ENCODE measurements at places on chromosomes 1 and 21.

GRCh38 chr1:64901663-64902062 lies 64.7 kb downstream of the JAK1 start:
- no peak for DNase-seq

- peak; percentile 45 for DNase-seq
These were observed 16.8 kb downstream of the DUSP10 start for GRCh38 chr1:221724931-221725605.

GRCh38 chr1:119448127-119448511 lies 33.2 kb downstream of the HSD3B2 start:
- no peak for DNase-seq

GRCh38 chr1:151568626-151569088 lies 28.5 kb downstream of the TUFT1 start:
- DNase-seq: no peak

DNA sequence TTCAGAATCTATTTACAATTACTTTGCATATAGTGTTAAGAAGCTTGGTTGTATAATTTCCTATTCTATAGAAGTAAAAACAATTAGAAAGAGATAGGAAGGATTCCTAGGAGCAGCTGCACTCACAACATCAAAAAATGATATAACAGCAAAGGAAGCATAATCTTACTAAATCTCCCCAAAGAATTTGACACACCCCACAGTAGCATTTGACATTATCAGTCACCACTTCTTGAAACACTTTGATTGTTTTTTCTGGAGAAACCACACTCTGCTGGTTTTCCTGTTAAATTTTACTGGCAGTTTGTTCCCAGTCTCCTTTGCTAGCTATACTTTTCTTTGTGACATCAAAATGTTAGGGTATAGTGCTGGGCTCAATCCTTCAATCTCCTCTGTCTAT lies 100.8 kb upstream of the KIAA1614 start:
- peak; percentile 2 for DNase-seq

DNA sequence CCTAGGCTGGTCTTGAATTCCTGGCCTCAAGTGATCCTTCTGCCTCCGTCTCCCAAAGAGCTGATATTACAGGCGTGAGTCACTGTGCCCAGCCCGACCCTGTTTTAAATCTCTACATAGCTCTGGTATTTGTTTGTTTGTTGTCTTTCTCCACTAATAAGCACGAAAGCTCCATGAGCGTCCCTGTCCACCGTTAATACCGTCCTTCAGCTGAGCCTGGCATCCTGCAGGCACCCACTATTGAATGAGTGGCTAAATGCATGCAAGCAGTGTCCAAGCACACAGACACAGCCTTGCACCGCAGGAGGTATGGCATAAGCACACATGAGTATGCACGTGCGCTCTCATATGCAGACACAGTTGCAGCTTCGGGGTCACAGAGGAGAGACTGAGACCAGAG lies 4.5 kb upstream of the COL16A1 start:
- DNase-seq: peak; percentile 49

DNA sequence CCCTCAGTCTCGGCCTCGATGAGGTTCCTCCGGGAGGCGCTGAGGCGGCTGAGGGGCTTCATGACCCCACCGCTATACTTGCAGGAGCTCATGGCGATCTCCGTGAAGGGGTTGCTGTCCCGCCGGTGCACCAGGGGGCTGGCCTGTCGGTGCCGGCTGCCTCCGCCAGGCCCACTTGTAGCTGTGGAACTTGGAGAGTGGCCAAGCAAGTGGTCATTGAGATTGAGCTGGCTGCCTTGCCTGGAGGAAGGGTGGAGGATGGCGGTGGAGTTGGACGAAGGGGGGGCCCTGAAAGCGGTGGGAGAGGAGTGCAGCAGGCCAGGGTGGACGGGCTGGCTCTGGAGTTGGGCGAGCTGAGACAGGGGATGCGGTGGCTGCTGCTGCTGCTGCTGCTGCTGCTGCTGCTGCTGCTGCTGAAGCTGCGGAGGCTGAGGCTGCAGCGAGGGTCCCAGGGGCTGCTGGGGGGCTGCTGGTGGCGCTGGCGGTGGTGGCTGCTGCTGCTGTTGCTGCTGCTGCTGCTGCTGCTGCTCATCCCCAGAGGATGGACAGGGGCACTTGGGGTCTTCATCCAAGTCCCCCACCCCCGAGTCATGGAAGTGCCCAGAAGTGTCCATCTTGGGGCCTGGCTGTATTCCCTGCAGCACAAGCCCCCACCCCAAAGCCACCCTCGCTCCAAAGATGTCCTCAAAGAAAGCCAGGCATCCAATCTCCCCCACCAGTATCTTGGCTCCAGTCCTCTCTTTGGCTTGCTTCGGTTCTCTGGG lies 548 bp downstream of the KCNN3 start:
- DNase-seq: peak; percentile 42

DNA sequence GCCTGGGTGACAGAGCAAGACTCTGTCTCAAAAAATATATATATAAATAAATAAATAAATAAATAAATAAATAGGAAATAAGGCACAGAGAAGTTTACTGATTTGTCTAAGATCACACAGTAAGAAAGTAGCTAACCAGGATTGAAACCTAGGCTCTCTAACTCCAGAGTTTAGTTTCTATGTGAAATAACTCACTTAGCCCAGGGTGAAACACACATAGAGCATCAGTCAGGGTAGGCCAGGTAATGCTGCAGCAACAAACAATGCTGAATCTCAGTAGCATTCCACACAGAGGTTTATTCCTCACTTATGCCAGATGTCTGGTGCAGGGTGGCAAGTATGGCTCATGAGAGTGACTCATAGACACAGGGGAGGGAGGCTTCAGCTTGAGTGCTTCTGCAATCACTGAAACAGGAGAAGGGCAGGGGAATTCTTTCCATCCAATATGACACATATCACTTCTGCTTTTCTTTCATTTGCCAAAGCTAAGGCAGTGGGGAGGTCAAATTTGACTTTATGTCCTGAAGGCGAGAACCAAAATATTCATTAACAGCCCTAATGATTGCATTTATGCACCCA lies 37.1 kb upstream of the KANK4 start:
- peak; percentile 90 for DNase-seq

- no peak for DNase-seq
These were observed 69.5 kb upstream of the CLDN14 start for GRCh38 chr21:36549470-36549869.

DNA sequence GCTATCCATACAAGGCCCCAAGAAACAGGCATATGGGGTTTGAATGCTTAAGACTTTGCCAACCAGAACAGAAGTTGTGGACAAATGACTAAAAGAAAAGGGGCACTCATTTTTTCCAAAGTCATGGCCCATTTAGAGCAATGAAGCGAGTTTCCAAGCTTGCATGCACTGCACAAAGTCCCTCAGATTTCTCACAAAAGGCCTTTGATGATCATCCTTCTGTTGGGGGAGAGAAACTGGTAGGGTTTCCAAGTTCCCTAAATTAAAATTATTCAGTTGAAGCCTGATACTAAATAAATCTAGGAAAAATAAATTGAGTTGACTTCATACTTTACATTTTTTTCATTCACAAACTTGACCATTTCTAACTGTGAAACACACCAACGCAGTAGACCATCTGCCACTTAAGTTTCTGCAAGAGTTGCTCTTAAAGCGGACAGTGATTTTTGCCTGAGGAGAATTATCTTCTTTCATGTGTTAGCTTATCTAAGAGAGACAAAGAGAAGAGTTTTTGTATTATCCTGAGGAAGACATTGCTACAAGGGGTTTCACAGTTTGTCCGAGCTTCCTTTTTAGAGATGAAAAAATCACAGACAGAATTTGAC lies 139.2 kb downstream of the SEC16B start:
- no peak for DNase-seq

- DNase-seq: no peak
These were observed 11.2 kb downstream of the RPL5 start for GRCh38 chr1:92843046-92843423.

GRCh38 chr1:62294261-62294660 lies 25.0 kb downstream of the KANK4 start:
- no peak for DNase-seq

- no peak for DNase-seq
These were observed 6.3 kb downstream of the HPCA start for GRCh38 chr1:32892368-32893197.

DNA sequence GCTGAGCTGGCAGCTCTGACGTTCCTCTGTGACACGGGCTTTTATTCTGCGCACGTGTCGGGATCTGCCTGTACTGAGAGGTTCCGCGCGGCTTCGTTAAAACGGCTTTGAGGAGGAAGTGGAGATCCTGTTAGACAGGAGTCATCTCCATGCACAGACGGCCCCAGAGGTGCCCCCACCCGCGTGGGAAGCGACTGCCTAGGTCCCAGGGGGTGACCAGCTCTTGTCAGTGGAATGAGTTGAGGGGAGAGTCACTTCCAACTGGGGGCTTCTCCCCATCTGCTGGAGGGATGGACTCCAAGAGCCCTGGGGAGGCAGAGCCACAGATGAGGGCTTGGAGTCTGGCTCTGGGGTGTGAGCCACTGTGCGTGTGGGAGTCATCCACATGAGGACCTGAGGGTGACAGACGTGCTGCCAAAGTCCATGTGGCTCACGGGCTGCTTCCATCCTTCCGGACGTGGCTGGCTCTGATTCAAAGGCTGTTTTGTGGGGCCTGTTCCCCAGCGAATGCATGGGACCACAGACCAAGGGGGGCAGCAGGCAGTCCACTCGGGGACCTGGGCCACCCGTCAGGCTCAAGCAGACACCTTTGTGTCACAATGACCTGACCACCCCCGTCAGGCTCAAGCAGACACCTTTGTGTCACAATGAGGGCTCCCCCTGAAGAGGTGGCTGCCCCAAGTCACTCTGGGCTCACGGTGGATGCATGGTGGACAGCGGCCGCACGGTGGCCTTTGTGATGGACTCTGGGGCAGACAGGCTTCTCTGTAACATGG lies 26.8 kb downstream of the PTTG1IP start:
- peak; percentile 9 for DNase-seq

GRCh38 chr1:87961992-87962391 lies 633.3 kb downstream of the LMO4 start:
- DNase-seq: no peak

- no peak for DNase-seq
These were observed 69.1 kb downstream of the SMYD3 start for GRCh38 chr1:246437961-246438360.

GRCh38 chr1:160402001-160402795 lies 1.8 kb downstream of the VANGL2 start:
- no peak for DNase-seq

DNA sequence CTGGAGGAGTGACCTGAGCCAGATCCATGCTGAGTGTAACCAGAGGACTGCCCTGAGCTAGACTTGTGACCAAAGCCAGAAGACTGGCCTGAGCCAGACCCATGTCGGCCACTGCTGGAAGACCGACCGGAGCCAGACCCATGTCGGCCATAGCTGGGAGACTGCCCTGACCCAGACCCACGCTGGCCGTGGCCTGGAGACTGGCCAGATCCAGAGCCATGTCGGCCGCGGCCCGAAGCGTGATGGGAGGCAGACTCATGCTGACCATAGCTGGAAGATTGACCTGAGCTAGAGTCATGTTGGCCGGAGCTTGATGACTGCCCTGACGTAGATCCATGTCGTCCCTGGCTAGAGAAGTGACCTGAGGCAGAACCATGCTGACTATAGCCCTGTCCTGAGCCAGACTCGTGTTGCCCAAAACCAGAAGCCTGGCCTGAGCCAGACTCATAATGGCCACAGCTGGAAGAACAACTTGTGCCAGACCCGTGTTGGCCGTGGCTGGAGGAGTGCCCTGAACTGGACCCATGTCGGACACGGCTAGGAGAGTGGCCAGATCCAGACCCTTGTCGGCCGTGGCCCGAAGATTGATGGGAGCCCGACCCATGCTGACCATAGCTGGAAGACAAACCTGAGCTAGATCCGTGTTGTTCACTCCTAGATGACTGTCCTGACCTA lies 5.1 kb downstream of the HRNR start:
- DNase-seq: no peak

DNA sequence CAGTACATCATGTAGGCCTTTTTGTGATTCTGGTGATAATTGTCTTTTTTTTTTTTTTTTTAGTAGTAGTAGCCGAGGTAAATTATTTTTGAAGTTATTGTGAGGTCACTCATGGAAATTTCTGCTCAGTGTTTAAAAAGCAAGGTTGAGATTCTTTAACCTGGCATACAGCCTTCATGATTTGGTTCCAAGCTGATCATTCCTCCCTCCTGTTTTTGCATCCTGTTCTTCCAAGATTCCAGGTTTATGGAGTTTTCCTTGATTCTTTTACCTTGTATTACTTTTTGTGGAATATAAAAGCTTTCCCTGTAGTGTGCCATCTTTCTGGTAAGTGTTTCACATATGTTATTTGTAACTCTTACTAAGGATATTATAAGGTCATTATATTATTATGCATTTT lies 9.1 kb downstream of the ZFYVE9 start:
- DNase-seq: no peak

DNA sequence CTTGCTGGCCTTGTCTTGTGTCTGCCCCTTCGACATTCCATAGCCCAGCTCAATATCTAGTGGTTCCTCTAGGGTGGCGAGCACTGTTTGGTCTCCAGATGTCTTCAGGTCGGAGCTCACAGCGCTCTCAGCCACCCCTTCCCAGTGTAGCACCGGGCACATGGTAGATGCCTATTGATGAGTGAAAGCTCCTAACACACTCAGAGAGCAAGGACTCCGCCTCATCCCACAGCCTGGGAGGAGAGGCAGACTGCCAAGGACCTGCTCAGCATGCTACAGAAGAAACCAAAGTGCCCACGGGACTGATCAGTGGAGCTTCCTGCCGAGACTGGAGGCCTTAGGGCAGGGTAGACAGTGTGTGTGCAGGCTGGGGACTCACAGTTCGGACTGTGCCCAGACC lies 10.9 kb downstream of the PCSK9 start:
- DNase-seq: peak; percentile 52

DNA sequence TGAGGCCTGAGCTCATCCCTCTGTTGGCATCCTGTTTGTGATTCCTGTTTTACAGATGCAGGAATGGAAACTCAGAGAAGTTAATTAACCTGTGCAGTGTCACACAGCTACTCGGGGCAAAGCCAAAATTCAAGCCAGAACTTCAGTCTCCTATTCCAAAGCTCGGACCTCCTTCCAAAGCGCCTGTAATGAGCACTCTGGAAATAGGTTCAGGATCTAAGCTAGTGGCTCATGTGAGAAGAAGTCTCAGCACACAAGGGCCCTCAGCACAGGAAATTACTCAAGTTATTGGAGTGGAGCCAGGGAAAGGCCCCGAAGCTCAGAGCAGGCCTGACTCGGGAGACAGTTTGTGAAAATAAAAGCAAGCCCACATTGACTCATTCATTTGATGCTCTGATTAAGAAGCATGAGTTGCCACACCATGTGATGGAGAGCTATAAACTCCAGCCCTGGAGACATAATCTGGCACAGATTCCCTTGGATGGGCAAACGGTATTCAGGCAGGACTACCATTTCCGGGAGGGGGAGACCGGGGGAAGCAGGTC lies 50.6 kb upstream of the LYST start:
- DNase-seq: peak; percentile 99

GRCh38 chr1:155254714-155255242 lies 505 bp downstream of the ENTREP3 start:
- no peak for DNase-seq

- no peak for DNase-seq
These were observed 114.9 kb downstream of the CASZ1 start for GRCh38 chr1:10681296-10682107.

Data from brain microvascular endothelial cell (primary cell).